Stimulated activated CD4-positive, alpha-beta T cell treated with anti-CD3 and anti-CD28 coated beads, Interleukin-2, amount 100 ng/mL, for 24 hours (primary cell): ENCODE measurements at places on chromosomes 7 and 10.

DNA sequence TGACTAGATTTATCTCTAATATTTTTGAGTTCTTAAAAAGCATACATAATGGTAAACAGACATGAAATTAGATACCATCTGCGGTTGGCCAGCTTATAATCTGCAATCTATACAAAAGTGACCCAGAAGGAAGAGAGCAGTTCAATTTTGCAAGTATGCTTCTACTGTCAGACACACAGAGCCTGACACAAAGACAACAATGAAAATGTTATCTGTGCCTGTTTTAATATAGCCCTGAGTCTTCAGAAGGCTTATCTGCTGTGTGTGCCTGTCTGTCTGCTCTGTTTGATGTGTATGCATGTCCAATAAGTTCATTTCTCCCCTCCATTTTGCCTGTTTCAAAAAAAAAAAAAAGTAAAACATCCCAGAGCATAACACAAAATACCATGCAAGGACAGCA, 73.3 kb upstream of the FHIP2A start:
- DNase-seq = no peak

- no peak for DNase-seq
These were observed 36.9 kb downstream of the CYP26A1 start for GRCh38 chr10:93110472-93111146.

DNA sequence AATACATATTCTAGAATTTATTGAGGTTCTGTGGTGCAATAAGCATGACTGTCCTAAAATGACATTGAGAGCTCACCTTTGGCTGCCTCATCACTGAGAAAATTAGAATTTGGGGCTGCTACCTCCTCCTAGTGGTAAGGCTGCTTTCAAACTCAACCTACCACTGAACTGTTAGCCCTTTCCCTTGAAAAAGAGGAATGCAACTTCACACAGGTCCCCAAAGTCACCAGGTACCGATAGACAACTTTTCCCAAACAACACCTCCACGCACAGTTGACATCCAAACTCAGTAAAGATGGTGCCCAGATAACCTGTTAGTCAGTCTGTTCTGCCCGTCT, 75.9 kb upstream of the SCIN start:
- DNase-seq = no peak

DNA sequence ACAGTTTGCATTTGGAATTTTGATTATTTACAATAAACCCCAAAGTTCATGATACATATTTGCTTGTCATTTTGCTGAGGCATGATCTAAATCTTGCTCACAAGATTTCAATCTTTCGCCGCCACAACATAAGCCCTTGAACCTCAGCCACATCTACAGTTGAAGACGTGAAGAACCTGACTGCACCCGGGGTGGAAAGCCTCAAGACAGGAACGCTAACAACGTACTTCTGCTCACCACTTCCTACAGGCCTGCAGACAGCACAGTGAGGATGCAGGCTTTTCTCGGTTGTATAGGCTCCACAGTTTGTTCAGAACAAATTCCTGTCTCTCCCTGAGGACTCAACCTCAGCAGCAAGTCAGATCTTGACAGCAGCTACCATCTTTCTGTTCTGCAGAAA, 393.8 kb upstream of the PRKCQ start:
- no peak for DNase-seq

GRCh38 chr7:115293628-115294240, 371.8 kb downstream of the MDFIC start:
- DNase-seq = no peak

GRCh38 chr10:115909962-115910731, 362.9 kb downstream of the GFRA1 start:
- no peak for DNase-seq

DNA sequence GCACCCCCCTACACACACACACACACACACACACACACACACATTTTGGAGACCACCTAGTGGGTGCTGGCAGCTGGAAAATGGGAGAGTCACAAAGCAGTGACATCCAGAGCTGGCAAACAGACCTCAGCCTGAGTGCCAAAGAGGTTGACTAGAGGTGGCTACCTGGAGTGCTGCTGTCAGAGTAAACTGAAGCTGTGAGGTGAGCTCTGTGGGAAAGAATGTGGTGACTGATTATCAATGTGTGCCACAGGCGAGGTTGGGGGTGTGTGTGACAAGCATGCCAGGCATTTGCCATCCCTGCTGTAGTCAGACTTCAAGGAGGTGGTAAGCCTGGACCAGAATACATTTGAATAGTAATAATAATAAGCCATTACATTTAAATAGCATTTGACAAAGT, 120.6 kb downstream of the SLIT1 start:
- no peak for DNase-seq

DNA sequence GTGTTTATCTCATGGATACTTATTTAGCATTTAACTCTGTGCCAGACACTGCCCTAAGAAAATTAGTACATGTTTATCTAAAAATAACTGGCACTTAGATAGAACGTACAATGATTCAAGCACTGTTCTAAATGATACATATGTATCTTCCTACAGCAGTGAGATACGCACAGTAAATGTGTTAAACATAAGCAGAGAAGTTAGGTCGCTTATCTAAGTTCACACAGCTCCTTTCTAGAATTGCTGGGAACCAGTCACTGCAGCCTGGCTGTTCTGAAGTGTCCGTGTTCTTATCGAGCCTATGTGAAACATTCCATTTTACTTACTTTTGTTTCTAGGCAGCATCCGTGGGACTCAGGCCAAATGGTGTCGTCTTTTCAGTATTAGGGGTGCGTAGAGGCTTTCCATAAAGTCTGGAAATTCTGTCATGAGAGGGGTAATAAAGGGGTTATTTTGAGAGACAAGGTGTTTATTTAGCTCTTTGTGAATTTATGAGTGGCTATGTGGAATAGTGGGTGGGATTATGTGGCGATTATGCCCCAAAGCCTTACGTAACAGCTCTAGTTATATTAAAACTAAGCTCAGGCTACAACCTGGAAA, 186.9 kb downstream of the SND1 start:
- DNase-seq = no peak

GRCh38 chr10:5732141-5732540, 47.5 kb downstream of the TASOR2 start:
- no peak for DNase-seq

GRCh38 chr10:101219139-101219945, 9.9 kb downstream of the LBX1 start:
- DNase-seq = no peak

GRCh38 chr7:102914585-102914984, 1.8 kb downstream of the LRRC17 start:
- DNase-seq = no peak

- no peak for DNase-seq
These were observed 2.9 kb upstream of the HOXA13 start for GRCh38 chr7:27202862-27203134.

DNA sequence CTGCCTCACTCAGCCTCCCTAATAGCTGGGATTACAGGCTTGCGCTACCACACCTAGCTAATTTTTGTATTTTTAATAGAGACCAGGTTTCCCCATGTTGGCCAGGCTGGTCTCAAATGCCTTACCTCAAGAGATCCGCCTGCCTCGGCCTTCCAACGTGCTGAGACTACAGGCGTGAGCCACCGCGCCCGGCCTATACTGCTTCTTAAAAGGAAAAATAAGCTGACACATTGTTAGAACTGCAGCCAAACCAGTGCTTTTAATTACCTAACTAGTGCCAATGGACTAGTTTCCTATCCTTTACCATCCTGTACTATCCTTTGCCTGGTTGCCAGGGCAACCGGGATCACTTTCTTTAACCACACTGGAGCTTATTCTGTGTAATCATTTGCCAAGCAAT, 108.0 kb downstream of the LRRTM3 start:
- DNase-seq = no peak

GRCh38 chr7:21617916-21618390, 75.1 kb downstream of the DNAH11 start:
- DNase-seq = no peak

GRCh38 chr10:7817984-7818294, 366 bp upstream of the TAF3 start:
- no peak for DNase-seq

GRCh38 chr10:114821293-114821914, at the start of gene FHIP2A:
FHIP2A (plus strand) TSS chr10:114821780; CDS start chr10:114822079, 299 bp downstream.
- DNase-seq = peak; percentile 86

DNA sequence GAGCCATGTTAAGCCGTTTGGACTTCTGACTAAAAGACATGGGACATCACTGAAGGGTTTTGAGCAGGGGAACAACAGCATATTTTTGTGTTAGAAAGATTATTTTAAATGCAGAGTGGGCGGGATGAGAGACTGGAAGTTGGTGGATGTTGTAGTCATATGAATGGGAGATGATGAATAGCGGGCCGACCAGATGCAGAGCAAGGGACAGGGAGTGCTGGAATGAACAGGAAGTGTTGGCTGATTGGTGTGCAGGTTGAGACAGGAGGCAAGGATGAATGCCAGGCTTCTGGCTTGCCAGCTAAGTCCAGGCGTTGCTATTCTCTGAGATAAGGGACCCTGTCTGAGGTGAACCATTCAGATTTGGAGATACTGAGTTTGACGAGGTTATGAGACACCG, 38.0 kb downstream of the GAD2 start:
- DNase-seq = no peak

GRCh38 chr7:111753968-111754367, 191.7 kb upstream of the IMMP2L start:
- no peak for DNase-seq

GRCh38 chr7:15167912-15168311, 265.4 kb upstream of the DGKB start:
- no peak for DNase-seq

DNA sequence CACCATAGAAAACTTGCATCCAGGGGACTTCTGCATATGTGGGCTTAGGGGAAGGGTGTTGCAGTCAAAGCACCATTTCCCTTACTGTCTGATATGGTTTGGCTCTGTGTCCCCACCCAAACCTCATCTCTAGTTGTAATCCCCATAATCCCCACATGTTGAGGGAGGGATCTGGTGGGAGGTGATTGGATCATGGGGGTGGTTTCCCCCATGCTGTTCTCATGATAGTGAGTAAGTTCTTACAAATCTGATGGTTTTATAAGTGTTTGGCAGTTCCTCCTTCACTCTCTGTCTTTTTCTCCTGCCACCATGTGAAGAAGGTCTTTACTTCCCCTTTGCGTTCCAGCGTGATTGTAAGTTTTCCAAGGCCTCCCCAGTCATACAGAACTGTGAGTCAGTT, 177.4 kb downstream of the ADK start:
- no peak for DNase-seq

DNA sequence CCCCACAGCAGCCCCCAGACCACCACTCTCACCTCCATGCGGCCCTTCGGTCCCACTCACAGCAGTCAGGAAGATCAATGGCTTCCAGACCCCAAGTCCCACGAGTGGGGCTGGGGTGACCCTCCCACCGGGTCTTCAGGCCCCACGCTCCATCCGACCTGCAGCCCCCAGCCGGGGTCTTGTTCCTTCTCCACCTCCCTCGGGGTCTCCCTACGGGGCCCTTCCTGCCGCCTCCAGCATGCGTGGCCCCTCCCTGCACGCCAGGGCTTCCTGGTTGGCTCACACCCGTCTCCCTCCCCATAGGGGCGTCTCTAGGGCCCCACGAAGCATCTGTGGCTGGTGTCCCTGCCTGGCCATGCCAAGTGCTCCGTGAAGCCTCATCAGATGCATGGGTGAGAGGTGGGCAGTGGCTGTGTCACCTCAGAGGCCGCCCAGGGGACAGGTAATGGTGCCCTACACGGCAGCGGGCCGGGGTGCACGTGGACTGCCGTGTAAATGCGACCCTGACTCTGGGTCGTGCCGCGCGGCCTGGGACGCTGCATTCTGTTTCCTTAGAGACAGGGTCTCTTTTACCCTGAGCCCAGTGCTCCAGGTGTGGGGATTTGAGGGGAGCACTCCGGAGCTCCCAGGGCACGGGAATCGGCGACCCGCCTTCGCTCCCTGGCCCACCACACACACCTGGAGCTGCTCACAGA, 19.9 kb downstream of the ADAP1 start:
- no peak for DNase-seq

GRCh38 chr7:33325754-33326484, 196.6 kb downstream of the BBS9 start:
- DNase-seq = no peak

GRCh38 chr10:49500412-49500811, 38.5 kb downstream of the ERCC6 start:
- no peak for DNase-seq

GRCh38 chr10:121753726-121754476, 155.7 kb upstream of the FGFR2 start:
- DNase-seq = no peak

GRCh38 chr10:12418000-12418399, 68.7 kb downstream of the CAMK1D start:
- DNase-seq = no peak

DNA sequence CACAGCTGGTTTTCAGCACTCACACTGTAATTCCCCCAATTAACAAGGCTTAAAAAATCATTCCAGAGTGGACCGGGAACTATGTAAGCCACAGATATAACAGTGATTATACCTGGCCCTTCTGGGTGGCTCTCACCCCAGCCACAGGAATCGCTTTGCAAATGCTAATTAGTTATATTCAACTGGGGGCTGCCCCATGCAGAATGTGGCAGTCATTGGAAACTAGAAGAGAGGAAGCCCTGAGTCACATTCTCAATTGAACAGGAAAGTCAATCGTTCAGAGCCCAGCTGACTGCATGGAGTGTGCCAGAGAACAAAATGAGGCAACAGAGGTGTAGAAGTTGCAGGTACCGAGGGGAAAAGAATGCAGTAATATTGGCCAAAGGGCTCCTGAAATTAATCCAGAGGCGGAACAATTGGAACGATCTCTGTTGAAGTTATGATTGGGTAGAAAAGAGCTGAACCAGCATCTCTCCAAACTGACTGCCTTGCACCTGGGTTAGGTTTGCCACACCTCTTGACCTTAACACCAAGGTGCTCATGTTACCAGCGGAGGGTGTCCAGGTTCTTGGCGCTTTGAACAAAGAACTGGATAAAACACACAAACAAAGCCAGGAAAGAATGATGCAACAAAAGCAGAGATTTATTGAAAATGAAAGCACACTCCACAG, 909.7 kb upstream of the AUTS2 start:
- no peak for DNase-seq

DNA sequence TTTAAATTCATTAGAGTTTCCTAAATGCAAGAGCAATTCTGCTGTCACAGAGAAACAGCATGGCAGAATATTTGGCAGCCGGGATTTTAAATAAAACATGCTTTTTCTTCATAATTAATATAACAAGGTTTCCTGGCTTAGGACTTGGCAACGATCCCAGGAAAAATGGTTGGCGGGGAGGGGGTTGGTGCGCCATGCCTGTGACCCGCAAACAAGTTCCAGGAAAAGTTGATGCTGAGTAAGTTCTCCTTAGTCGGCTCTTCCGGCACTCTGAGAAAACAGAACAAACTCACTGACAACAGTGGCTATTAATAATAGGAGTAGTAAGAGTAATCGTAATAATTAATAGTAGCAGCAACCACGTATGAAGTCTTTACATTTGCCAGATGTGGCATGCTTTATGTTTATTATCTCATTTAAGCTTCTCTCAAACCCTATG, 4.6 kb downstream of the HABP2 start:
- no peak for DNase-seq

DNA sequence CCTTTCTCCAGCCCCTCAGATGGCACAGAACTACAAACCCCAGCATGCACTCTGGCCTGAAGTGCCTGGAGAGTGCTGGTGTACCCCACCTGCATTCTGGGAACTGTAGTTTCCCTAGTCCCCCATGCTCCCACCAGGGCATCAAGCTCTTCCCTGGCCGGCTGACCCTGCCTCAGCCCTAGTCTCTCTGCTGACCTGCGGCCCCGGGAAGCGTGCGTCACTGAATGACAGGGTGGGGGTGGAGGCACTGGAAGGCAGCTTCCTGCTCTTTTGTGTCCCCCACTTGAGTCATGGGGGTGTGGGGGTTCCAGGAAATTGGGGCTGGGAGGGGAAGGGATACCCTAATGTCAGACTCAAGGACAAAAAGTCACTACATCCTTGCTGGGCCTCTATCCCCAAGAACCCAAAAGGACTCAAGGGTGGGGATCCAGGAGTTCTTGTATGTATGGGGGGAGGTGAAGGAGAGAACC, 2.1 kb downstream of the NOS3 start:
- no peak for DNase-seq
